Metanephros (tissue), 2 donors: ENCODE measurements at places on chromosomes 6 and 20. TPM values are rescaled to one million over a fixed set of nuclear protein-coding genes. Genes with fewer than 3 reads are reported as not detected.

STMND1 gene
- total RNA-seq = not detected

SLC32A1 gene
- total RNA-seq = 1.3 TPM

FAM209A gene
- not detected for total RNA-seq

SOX18 gene
- 20.5 TPM for total RNA-seq

HLA-DOB gene
- total RNA-seq = 0.88 TPM

AGER gene
- total RNA-seq = 6.0 TPM

MOCS1 gene
- total RNA-seq = 16.2 TPM

IL17A gene
- total RNA-seq = not detected

RAB5IF gene
- 47.4 TPM for total RNA-seq

CALHM6 gene
- total RNA-seq = 4.2 TPM

ATP6V1G2 gene
- total RNA-seq = 2.2 TPM

CEP57L1 gene
- total RNA-seq = 28.1 TPM

PRSS35 gene
- 21.8 TPM for total RNA-seq

HRH3 gene
- total RNA-seq = 0.23 TPM

SPAG4 gene
- 2.9 TPM for total RNA-seq

RSPH9 gene
- total RNA-seq = 1.2 TPM

BHLHE23 gene
- not detected for total RNA-seq

HUS1B gene
- 3.0 TPM for total RNA-seq

GSTA2 gene
- total RNA-seq = not detected

PLA2G7 gene
- 2.0 TPM for total RNA-seq

BPIFB2 gene
- total RNA-seq = not detected

KIFC1 gene
- total RNA-seq = 17.9 TPM

LAMA2 gene
- total RNA-seq = 90.8 TPM

ZC3H12D gene
- 1.3 TPM for total RNA-seq

DEFB132 gene
- 0.18 TPM for total RNA-seq

TTK gene
- total RNA-seq = 8.5 TPM

THBD gene
- total RNA-seq = 13.7 TPM

PRELID3B gene
- 53.0 TPM for total RNA-seq

LPA gene
- total RNA-seq = 0.06 TPM

C6orf15 gene
- not detected for total RNA-seq

NKX2-4 gene
- not detected for total RNA-seq

ZBP1 gene
- total RNA-seq = 0.23 TPM

PREP gene
- total RNA-seq = 25.4 TPM

SNAP91 gene
- total RNA-seq = 2.3 TPM

FGD2 gene
- 10.9 TPM for total RNA-seq

MRPS18B gene
- 58.0 TPM for total RNA-seq

KIF25 gene
- 0.18 TPM for total RNA-seq
